ENCODE measurements at places on chromosomes 11 and 22.

- DNase-seq = peak; percentile 72
- H3K27me3 ChIP-seq = peaks cover 3% of the 10 kb centered on the region
- H3K27ac ChIP-seq = peak overlapping the region; percentile 76
- H3K4me3 ChIP-seq = peak overlapping the region; percentile 89
Observed at GRCh38 chr22:45240104-45240809, 437 bp downstream of the KIAA0930 start.

- H3K27ac ChIP-seq = no peak overlapping the region
- H3K36me3 ChIP-seq = no peaks in the 10 kb centered on the region
- no peak for DNase-seq
- no peaks in the 10 kb centered on the region for H3K27me3 ChIP-seq
- H3K4me3 ChIP-seq = no peak overlapping the region
Observed at GRCh38 chr11:69156673-69157155, 979 bp downstream of the SMIM38 start.

- H3K4me3 ChIP-seq = no peak overlapping the region
- H3K36me3 ChIP-seq = no peaks in the 10 kb centered on the region
- peaks cover 9% of the 10 kb centered on the region for H3K27me3 ChIP-seq
- no peak for DNase-seq
- H3K27ac ChIP-seq = no peak overlapping the region
- H3K4me1 ChIP-seq = no peaks in the 10 kb centered on the region
Observed at GRCh38 chr11:113632981-113633380, 73.1 kb downstream of the TMPRSS5 start.

- peaks cover 28% of the 10 kb centered on the region for H3K4me1 ChIP-seq
- no peak for DNase-seq
- H3K27me3 ChIP-seq = no peaks in the 10 kb centered on the region
- no peak overlapping the region for H3K4me3 ChIP-seq
- no peak overlapping the region for H3K27ac ChIP-seq
- H3K36me3 ChIP-seq = peaks cover 11% of the 10 kb centered on the region
Observed at GRCh38 chr11:123473941-123474677, 44.0 kb downstream of the GRAMD1B start.

- no peak overlapping the region for H3K4me3 ChIP-seq
- no peaks in the 10 kb centered on the region for H3K4me1 ChIP-seq
- no peak for DNase-seq
- H3K27ac ChIP-seq = no peak overlapping the region
Observed at GRCh38 chr11:61618978-61619377, 38.1 kb upstream of the SYT7 start.

DNA sequence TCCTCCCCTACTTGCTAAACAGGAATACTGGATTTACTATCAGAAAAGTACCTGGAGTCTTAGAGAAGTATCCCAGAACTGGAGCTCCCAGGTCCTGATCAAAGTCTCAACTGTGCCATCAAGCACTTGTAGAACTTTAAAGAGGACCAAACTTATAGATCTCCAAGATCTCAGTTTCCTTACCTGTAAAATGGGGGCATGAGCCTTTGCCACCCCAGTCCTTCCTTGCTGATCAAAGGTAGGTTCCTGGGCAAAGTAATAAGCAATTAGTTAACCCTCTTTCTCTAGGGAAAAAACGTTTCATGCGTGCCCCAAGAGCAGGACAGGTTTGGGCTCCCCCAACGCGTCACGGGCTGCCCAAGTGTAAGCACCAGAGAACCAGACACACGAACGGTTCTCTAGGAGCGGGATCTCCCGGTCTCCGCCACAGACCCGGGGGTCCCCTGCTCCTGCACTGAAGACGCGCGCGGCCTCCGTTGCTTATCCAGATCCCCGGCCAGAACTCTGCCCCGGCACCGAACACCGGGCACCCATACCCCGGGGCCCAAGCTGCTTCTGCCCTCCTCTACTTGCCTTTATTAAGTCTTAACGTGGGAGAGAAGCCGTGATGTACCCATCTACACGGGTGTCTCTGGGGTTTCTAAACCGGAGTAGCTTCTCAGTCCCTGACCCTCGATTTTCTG, 505 bp downstream of the ZNF214 start:
- H3K27ac ChIP-seq = no peak overlapping the region
- no peaks in the 10 kb centered on the region for H3K36me3 ChIP-seq
- peak overlapping the region; percentile 57 for H3K4me3 ChIP-seq
- DNase-seq = peak; percentile 24
- H3K27me3 ChIP-seq = peaks cover 41% of the 10 kb centered on the region

DNA sequence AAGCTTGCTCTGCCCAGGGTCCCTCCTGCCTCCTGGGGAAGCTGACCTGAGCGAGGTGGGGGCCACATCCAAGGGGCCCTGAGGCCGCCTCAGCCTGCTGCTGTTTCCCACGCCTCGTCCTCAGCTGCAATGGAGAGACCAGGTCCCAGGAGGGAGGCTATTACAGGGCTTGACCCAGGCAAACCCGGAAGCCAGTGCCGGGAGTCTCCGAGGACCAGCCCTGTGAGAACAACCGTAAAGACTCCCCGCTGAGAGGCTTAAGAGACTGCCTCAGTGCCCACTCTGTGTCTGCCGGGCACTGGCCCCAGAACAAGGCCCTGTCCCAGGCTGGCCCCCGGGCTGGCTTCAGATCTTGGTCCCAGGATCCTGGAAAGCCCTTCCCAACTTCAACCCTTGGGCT, 124.3 kb upstream of the FGF3 start:
- no peaks in the 10 kb centered on the region for H3K27me3 ChIP-seq
- no peaks in the 10 kb centered on the region for H3K4me1 ChIP-seq
- no peak overlapping the region for H3K4me3 ChIP-seq
- H3K36me3 ChIP-seq = no peaks in the 10 kb centered on the region

DNA sequence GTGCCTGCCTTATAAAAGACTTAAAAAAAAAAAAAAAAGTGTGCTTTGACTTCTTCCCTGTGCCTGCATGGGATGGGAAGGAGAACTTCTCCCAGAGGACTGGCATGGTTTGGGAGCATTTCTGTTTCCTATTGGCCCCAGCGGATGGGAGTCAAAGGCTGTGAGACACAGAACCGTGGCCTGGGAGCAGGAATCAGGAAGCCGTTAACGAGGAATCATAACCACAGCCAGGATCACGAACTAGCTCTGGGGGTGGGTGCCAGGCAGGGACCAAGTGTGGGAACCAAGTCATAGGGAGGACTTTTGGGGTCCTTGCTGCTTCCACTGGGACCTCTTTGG, 526 bp downstream of the C1QTNF6 start:
- peaks cover 45% of the 10 kb centered on the region for H3K4me1 ChIP-seq
- no peaks in the 10 kb centered on the region for H3K27me3 ChIP-seq
- peak overlapping the region; percentile 21 for H3K27ac ChIP-seq
- H3K36me3 ChIP-seq = peaks cover 10% of the 10 kb centered on the region
- no peak overlapping the region for H3K4me3 ChIP-seq

DNA sequence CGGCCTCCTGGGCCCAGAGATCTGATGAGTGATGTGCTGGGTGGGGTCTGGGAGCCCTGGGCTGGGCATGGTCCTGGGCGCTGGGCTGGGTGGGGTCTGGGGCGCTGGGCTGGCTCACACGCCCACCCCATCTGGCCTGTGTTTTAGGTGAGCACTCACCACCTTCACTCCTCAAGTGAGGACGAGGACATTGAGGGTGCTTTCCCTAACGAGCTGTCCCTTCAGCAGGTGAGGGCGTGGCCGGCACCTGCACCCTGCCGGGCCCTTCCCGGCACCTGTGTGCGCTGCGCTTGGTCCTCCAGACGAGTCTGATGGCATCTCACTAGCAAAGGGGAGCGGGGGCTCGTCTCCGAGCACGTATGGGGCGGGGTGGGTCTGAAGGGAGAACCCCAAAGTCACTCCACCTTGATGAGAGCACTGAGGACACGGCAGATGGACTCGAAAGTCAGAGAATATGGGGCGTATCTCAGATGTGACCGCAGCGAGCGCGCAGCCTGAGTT, 37.9 kb downstream of the SBF1 start:
- H3K4me3 ChIP-seq = no peak overlapping the region
- no peak overlapping the region for H3K27ac ChIP-seq
- H3K27me3 ChIP-seq = no peaks in the 10 kb centered on the region
- H3K4me1 ChIP-seq = no peaks in the 10 kb centered on the region

- H3K4me1 ChIP-seq = no peaks in the 10 kb centered on the region
- no peaks in the 10 kb centered on the region for H3K36me3 ChIP-seq
- H3K4me3 ChIP-seq = no peak overlapping the region
- no peak overlapping the region for H3K27ac ChIP-seq
Observed at GRCh38 chr11:25597696-25598095, 734.2 kb upstream of the ANO3 start.

GRCh38 chr11:119976805-119977560, 160.9 kb downstream of the TRIM29 start:
- H3K27ac ChIP-seq = no peak overlapping the region
- H3K27me3 ChIP-seq = peaks cover 3% of the 10 kb centered on the region
- H3K36me3 ChIP-seq = no peaks in the 10 kb centered on the region
- no peak for DNase-seq
- H3K4me3 ChIP-seq = no peak overlapping the region
- no peaks in the 10 kb centered on the region for H3K4me1 ChIP-seq

DNA sequence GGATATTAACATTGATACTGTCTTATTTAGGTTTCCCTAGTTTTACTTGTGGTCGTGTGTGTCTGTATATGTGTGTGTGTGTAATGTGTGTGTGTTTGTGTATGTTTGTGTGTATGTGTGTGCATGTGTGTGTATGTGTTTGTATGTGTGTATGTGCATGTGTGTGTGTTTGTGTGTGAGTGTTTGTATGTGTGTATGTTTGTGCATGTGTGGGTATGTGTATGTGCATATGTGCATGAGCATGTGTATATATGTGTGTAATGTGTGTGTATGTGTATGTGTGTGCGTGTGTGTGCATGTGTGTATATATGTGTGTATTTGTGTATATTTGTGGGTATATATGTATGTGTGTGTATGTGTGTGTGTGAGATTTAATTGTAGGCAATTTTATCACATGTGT, 17.3 kb upstream of the DNAL4 start:
- H3K4me1 ChIP-seq = no peaks in the 10 kb centered on the region
- peaks cover 12% of the 10 kb centered on the region for H3K27me3 ChIP-seq
- H3K27ac ChIP-seq = no peak overlapping the region
- H3K36me3 ChIP-seq = no peaks in the 10 kb centered on the region
- no peak for DNase-seq

- no peak for DNase-seq
- H3K4me3 ChIP-seq = no peak overlapping the region
- H3K4me1 ChIP-seq = peaks cover 4% of the 10 kb centered on the region
- H3K36me3 ChIP-seq = no peaks in the 10 kb centered on the region
- peaks cover 4% of the 10 kb centered on the region for H3K27me3 ChIP-seq
Observed at GRCh38 chr11:35337136-35337913, 82.0 kb downstream of the SLC1A2 start.

- H3K36me3 ChIP-seq = no peaks in the 10 kb centered on the region
- peak overlapping the region; percentile 26 for H3K27ac ChIP-seq
- H3K4me1 ChIP-seq = peaks cover 4% of the 10 kb centered on the region
- peak overlapping the region; percentile 33 for H3K4me3 ChIP-seq
Observed at GRCh38 chr22:41976070-41976901, 7.0 kb downstream of the SEPTIN3 start.

DNA sequence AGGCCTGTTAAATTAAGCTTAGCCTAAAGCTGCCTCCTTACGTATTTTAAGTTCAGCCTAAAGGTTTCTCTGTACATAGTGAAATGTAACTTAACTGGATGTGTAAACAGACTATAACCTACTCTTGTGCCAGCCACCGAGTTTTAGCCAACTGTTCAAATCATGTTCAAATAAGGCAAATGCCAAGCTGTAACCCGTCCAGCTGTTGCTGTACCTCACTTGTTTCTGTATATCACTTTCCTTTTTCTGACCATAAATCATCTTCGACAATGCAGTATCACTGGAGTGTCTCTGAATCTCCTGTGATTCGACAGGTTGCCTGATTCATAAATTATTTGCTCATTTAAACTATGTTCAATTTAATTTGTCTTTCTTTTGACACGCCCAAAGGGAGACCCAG, 4.0 kb upstream of the PLAAT5 start:
- DNase-seq = no peak
- no peak overlapping the region for H3K27ac ChIP-seq
- peaks cover 4% of the 10 kb centered on the region for H3K36me3 ChIP-seq
- H3K4me3 ChIP-seq = no peak overlapping the region
- H3K4me1 ChIP-seq = peaks cover 4% of the 10 kb centered on the region

- no peak for DNase-seq
- no peaks in the 10 kb centered on the region for H3K27me3 ChIP-seq
- H3K4me3 ChIP-seq = no peak overlapping the region
- H3K4me1 ChIP-seq = no peaks in the 10 kb centered on the region
- H3K27ac ChIP-seq = no peak overlapping the region
Observed at GRCh38 chr11:126233391-126233790, 21.8 kb downstream of the FAM118B start.

DNA sequence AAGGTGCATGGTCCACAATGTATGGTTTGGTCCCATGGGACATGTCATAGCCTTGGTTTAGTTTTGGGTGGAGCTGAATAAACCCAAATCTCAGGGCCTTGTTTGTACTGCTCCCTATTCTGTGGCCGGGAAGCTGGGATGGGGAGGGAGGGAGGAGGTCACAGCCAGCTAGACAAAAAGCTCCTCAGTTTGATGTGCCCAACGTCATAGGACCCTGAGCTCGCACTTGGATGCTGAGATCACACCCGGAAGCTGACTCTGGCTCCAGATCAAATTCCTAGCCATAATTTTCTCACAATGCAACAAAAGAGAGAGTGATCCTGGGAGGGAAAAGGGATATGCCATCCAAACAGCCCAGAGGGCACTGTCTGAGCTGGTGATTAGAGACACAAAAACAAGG, 1.5 kb downstream of the HSPB2 start:
- peaks cover 50% of the 10 kb centered on the region for H3K27me3 ChIP-seq
- no peak overlapping the region for H3K27ac ChIP-seq
- H3K4me1 ChIP-seq = no peaks in the 10 kb centered on the region
- no peak for DNase-seq

GRCh38 chr11:125359130-125359529, 136.9 kb downstream of the FEZ1 start:
- H3K4me1 ChIP-seq = peaks cover 4% of the 10 kb centered on the region
- H3K4me3 ChIP-seq = no peak overlapping the region
- peaks cover 4% of the 10 kb centered on the region for H3K27me3 ChIP-seq
- DNase-seq = no peak
- H3K36me3 ChIP-seq = no peaks in the 10 kb centered on the region
- H3K27ac ChIP-seq = no peak overlapping the region

- peak overlapping the region; percentile 68 for H3K27ac ChIP-seq
- no peak for DNase-seq
- H3K4me3 ChIP-seq = no peak overlapping the region
- H3K36me3 ChIP-seq = peaks cover 27% of the 10 kb centered on the region
Observed at GRCh38 chr11:48019217-48019584, 38.8 kb downstream of the PTPRJ start.

DNA sequence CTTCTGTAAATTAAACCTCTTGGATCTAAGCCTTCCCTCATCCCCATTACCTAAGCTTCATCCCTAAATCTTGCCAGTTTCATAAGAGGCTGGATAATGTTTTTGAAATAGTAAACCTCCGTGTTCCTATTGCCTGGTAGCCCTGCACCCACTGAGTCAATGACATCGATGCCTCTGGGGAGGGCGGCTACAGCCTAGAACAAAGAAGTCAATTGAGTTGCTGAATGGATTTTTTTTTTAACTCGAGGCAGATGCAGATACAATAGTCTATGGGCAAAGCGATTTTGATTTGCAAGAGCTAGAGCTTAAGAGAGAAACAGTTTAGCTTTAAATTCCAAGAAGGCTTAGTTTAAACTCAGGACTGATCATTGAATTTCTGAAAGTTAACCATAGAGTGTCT, 121.3 kb downstream of the NECTIN1 start:
- DNase-seq = no peak
- no peaks in the 10 kb centered on the region for H3K36me3 ChIP-seq
- H3K4me1 ChIP-seq = no peaks in the 10 kb centered on the region
- no peak overlapping the region for H3K4me3 ChIP-seq

Data from activated naive CD8-positive, alpha-beta T cell treated with anti-CD3 and anti-CD28 coated beads, Interleukin-2, amount 10 ng/mL, durations not matched to agents 7 days and 5 days (primary cell).